ENCODE measurements at places on chromosomes 5 and 9.

- DNase-seq = no peak
These were observed 41.8 kb downstream of the RAPGEF1 start for GRCh38 chr9:131697908-131698617.

- DNase-seq = no peak
These were observed 20.0 kb downstream of the ANKH start for GRCh38 chr5:14851597-14851996.

DNA sequence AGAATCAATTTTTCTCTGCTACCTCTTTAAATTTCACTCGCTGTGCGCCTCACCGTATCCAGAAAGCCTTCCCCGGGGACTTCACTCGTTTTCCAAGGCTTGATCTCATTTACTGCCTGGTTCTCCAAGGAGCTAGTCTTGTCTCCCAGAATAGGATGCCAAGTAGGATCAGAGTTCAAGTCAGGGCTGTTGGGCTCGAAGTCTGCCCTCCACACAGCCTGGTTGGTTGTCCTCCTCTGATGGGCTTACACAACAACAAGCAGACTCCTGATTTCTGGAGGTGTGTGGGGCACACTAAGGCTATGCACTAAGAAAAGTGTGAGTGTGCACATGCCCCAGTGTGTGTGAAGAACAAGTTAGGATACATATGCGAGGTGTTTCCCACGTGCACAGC, 14.0 kb upstream of the TNIP1 start:
- DNase-seq = peak; percentile 34

DNA sequence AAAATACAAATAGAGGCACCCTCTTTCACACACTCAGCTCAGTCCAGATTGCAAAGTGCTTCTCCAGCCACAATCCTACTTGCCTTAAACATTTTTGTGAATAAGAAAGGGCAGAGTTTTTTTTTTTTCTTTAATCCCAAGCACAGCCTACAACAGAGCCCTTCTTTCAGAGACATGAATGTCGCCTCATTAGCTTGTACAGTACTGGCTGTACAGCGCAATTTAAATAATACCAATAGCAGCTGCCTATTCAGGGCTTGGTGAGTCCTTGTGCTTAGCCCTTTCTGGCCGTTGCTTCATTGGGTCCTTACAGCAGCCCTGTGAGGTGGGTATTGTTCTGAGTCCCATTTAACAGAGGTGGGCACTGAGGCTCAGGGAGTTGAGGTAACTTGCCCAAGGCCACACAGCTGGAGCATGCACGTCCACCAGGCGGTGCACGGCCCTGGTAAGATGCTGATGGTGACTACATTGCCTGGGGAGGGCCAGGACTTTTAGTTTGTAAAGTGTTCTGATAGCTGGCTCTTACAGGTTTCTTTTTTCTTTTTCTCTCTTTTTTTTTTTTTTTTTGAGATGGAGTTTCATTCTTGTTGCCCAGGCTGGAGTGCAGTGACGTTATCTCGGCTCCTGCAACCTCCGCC, 23.1 kb downstream of the NDST1 start:
- DNase-seq = no peak

DNA sequence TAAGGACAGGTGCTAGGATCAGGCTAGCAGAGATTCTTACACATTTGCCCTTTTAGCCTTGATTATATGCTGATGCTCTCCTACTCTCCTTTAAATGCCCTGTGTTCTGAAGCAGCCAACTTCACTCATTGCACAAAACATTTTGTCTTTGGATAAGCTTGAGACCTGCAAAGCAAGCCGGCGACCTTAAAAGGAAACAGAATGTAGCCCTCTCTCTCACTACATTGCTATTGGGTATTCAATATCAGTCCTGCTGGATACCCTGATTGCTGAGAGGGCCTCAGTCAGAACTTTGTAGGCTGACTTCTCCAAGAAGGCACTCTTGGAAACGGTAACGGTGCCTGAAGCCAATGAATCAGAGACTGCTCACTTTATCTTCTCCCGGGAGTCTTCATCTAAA, 528.9 kb downstream of the DTWD2 start:
- no peak for DNase-seq

GRCh38 chr9:70415041-70415440, 584 bp upstream of the KLF9 start:
- no peak for DNase-seq

GRCh38 chr9:100056561-100056960, 42.2 kb downstream of the ERP44 start:
- no peak for DNase-seq

- no peak for DNase-seq
These were observed 14.6 kb downstream of the GOLPH3 start for GRCh38 chr5:32159328-32160072.

GRCh38 chr9:6977761-6978160, 220.0 kb downstream of the KDM4C start:
- DNase-seq = no peak

GRCh38 chr5:15516486-15516885, 16.5 kb downstream of the FBXL7 start:
- no peak for DNase-seq

DNA sequence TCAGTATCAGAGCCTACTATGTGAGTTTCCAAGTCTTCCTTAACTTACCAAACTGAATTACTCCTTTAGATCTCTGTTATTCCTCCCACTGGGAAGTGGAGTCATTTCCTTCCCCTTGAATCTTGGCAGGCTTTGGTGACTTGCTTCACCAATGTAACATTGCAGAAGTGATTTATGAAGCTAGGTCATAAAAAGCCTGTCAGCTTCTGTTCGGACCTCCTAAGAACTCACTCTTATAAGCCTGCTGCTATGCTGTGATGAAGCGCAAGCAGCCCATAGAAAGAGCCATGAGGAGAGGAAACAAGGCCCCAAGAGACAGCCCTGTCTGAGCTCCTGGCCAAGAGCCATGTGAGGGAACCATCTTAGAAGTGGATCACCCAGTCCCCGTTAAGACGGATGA, 14.2 kb upstream of the FOXB2 start:
- DNase-seq = no peak

All from EH (cell line).